GM23248 (cell line): ENCODE measurements at places on chromosomes 7 and 10. TPM values are rescaled to one million over a fixed set of nuclear protein-coding genes. Genes with fewer than 3 reads are reported as not detected.

DNA sequence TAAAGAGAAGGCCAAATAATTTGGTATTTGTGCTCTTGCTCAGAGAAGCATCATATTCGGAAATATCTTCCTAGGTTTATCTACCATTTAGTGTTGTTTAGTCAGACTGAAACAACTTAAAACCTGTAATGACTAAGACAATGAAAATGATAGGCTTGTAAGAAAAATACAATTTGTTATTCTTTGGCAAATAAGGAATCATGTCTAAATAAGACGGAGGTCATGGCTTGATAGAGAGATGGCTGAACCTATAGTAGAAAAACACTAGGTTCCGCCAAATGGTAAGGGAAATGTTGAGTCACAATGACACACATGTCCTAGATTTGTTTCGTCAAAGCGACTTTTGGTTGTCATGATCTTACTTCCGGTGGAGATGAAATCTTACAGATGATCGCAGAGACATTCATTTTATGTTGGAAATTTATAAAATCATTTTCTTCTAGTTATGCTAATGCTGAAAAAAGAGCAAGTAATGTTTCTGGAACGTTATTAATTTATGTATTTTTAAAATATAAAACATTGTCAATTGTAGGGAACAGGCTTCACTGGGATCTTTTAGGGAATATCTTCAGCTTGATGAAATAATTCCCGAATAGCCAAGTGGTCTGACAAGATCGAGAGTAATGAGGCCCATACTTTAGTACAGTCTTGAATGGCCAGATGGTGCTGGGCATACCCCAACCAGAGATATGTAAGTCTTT, 1.0 kb downstream of the SRGN start:
- peak; percentile 47 for DNase-seq

- DNase-seq = no peak
Measured at GRCh38 chr10:8133146-8133545, 78.7 kb downstream of the GATA3 start.

The CRHR2 gene
- total RNA-seq = not detected in 2 replicates

DNA sequence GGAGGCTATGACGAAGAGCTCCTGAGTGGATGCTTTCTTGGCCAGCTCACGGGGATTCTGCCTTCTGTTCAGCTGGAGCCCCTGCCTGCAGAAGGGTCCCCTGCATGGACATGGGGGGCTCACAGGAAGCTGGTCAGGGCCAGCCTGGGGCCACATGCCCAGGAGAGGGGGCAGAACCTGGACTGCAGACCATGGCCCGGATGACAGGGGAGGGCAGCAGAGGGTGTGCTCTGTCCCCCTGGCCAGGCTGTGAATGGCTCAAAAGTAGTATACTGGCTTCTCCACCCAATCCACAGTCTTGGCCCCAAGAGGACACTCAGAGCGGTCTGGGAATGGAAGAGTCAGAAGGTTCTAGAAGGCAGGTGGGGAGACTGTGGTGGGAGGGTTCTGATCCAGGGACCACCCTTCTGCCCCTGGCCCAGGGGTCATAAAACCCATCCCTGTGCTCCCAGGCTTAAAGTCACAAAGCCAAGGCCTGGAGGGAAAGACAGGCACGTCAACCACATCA, 40.3 kb downstream of the PPIF start:
- DNase-seq = no peak

- DNase-seq = no peak
Measured at GRCh38 chr10:43055991-43056567, 20.8 kb upstream of the RET start.

The GPC2 gene
- total RNA-seq = 0.22 and 1.0 TPM in 2 replicates

GRCh38 chr10:22086730-22087401, 83.3 kb upstream of the DNAJC1 start:
- DNase-seq = peak; percentile 92

DNA sequence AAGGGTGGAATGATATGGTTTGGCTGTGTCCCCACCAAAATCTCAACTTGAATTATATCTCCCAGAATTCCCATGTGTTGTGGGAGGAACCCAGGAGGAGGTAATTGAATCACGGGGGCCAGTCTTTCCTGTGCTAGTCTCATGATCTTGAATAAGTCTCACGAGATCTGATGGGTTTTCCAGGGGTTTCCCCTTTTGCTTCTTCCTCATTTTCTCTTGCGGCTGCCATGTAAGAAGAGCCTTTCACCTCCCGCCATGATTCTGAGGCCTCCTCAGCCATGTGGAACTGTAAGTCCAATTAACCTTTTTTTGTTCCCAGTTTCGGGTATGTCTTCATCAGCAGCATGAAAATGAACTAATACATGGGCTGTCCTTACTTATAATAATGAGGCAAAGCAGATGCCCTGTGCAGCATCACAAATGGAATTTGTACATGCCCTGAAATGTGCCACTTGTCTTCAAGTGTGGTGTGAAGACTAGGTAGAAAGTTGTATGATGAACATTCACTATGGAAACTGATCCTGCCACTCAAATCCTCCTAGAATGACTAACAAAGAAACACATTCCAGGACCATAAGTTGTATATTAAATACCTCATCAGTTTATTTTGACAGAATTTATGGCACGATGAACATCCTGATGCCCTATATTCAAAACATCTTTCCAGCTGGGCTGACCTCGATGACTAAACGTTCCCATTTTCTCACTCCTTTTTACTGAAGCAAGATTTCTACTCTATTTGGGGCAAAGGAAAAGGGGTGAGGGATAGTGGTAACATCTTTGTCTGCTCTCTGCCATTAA, 122.8 kb upstream of the CTTNBP2 start:
- no peak for DNase-seq
